Ureter (tissue), 1 donor: ENCODE measurements at places on chromosomes 16 and 17.
A peak's percentile ranks its signal among the peaks of the same experiment; 100 is the strongest.

GRCh38 chr16:84511180-84511800, 6.8 kb upstream of the MEAK7 start:
- peak; percentile 89 for DNase-seq

DNA sequence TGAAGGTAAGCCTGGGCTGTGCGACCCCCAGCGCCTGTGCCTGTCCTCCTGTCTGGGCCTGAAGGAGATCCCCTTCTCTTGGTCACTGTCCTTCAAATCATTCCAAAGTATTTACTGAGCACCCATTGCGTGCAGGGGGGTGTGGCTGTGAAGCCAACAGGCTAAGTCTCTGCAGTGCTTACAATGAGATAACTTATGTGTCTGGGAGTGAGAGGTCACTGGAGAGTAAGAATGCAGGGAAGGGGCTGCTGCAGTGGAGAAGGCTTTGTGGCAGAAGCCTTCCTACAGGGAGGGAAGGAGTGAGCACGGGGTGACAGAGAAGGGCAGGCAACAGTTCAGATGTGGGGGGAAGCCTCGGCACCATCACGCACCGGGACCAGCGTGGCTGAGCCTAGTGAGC, 11.2 kb upstream of the SMIM5 start:
- DNase-seq, result no peak

- DNase-seq, result no peak
These were observed 845.2 kb downstream of the CDH11 start for GRCh38 chr16:64276646-64277045.

- DNase-seq, result no peak
These were observed 44.5 kb downstream of the XPO6 start for GRCh38 chr16:28167221-28167620.

DNA sequence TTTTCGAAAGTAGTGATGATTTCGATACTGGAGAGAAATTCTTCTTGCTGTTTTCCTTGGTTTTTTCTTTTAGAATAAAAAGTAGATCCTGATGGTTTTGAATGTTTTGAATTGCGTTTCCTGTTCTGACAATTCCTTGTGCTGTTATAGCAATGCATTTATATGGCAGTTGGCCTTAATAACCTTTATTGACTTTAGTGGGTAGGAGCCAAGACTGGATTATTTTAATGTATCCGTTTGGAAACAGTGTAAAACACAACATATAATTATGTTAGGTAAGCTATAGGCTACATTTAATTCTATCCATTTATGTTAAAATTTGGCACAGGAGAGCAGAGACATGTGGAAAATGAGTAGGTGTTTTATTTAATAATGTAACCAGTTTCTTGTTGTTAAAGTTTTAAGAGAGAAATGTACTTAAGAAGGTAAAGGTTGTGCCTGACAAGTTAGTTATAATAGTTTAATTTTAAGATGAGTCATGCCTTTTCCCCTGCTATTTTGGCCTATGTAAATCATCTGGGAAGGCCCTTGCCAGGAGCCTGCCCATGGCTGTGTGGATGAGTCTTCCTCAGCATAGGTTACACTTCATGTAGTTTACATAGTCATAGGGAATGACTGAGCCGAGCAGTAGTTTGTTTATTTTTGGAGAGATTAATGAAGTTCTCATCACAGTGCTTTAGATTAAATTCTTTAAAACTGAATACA, 189.9 kb downstream of the FTO start:
- DNase-seq, result no peak
